ENCODE measurements at places on chromosomes 16 and 17. TPM values are rescaled to one million over a fixed set of nuclear protein-coding genes. Genes with fewer than 3 reads are reported as not detected.
A peak's percentile ranks its signal among the peaks of the same experiment; 100 is the strongest.

DNA sequence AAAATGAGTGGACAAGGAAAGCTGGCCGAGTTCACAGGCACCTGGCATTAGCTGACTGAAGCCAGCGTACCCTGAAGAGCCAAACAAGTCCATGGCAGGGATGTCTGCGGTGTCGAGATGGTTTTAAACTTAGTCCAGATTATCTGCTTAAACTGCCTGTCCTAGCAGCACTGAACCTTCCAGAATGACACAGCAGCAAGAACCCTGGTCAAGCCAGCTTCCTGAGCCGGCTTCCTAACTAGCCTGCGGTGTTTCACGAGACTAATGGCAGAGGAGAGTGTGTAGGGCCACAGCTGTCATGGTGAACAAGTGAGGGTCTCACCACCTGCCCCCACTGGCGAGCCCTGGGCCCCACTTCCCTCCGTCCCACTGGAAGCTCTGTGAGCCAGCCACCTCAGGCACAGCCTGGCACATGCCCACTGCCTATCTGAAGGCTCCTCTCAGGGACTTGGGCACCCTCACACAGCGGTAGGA, 28.8 kb upstream of the MTSS2 start:
- no peak for DNase-seq

GRCh38 chr17:2994441-2994840, 69.0 kb downstream of the OR1D5 start:
- no peak for DNase-seq

DNA sequence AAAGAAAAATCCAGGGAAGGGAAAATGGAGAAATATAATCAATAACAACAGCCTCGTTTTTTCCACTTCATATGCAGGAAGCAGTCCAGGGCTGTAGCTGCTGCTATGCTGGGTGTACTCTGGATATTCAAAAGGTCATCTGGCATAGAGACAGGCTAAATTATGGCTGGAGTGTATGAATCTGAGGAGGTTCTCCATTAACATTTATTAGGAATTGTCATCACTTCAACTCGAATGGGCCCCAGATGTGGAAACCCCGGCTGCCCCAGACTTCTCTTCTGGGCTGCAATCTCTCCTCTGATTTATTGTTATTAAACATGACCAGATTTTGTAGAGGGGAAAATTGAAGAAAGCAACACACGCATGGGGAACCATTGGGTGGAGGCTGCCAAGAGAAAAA, 33.5 kb upstream of the SKAP1 start:
- DNase-seq, result no peak

DNA sequence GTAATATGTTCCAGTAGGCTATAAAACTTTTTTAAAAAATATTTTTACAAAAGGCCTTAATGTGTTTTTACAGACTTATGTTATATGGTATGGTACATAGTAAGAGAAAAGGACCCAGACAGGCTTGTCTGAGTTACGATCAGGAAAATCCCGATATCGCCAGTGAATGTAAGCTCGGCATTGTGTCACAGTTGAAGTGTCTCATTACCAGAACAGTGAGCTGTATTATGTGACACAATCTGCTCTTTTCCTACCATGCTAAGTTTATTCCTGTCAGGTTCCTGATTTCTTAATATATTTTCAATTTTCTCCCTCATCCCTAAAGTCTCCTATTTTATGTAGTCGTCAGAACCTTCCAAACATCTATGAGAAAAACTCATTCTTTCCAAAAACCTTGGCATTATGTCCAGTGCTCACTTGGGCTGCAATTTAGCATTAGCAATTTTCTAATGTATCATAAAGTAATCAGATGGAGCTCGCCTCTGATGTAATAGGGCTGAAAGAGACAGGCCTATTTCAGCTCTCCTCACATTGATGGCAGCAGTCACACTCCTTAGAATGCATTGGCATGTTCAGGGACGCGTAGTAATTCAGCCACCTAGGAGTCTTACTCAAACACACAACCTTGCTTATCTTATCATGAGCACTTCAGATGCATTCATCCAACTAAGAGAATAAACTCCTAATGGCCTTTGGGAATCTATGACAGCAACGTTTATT, 147.6 kb upstream of the NOG start:
- DNase-seq, result no peak

Gene PPP1R27
- not detected for total RNA-seq

DNA sequence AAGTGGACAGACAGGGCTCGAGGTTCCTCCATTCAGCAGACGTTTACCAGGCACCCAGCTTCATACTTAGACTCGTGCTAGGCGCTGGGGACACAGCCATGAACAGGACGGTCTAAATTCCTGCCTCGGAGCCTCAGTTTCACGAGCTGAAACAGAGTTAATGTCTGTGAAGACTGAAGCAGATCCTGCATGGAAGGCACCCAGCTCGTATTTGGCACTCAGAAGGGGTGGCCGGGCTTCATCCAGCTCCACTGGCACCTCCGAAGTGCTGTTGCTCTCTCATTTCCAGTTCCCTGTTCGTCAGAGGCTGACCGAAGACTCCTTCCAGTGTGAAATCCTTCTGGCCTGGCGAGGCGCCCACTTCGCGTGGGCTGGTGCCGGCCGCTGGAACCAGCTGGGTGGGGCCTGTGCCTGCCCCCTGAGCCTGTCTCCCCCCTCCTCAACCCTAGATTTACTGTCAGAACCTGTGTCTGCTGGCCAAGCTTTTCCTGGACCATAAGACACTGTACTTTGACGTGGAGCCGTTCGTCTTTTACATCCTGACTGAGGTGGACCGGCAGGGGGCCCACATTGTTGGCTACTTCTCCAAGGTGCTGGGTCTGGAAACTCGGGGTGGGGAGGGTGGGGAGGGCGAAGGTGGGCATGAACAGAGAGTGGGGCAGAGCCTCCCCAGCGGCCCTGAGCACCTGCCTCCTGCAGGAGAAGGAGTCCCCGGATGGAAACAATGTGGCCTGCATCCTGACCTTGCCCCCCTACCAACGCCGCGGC, 5.8 kb downstream of the PRSS8 start:
- no peak for DNase-seq

- DNase-seq, result no peak
Observed at GRCh38 chr16:10107081-10107480, 75.1 kb downstream of the GRIN2A start.

- DNase-seq, result no peak
Observed at GRCh38 chr16:4377573-4378154, 6.0 kb downstream of the VASN start.

GRCh38 chr16:58197314-58198012, 443 bp downstream of the CSNK2A2 start:
- peak; percentile 25 for DNase-seq

Gene SPNS2
- total RNA-seq, result 1.1 TPM

Gene ZBTB4
- total RNA-seq, result 29.0 TPM

Gene SYT17
- 0.36 TPM for total RNA-seq

- DNase-seq, result no peak
Observed at GRCh38 chr17:79470754-79471153, 140.1 kb downstream of the RBFOX3 start.

Gene CFAP52
- total RNA-seq, result 0.28 TPM

DNA sequence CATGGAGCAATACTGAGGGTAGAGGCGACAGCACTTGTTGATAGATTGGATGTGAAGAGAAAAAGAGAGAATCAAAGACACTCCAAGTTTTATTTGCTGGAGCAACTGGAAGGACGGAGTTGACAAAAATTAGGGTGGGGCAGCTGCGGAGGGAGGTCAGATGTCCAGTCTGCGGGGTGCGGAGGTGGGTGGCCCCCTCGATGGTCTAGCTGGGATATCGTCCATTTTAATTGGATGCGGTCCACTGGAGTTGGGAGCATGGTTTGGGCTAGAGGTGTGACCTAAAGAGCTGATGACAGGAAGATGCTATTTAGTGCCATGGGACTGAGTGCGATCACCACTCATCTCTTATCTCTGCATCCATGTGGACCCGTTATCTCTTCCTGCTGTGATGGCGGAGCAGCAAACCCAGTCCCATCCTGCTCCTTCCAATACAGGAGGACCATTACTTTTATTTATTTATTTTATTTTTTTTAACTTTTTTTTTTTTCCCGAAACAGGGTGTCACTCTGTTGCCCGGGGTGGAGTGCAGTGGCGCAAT, 48.3 kb upstream of the CBX4 start:
- no peak for DNase-seq

DNA sequence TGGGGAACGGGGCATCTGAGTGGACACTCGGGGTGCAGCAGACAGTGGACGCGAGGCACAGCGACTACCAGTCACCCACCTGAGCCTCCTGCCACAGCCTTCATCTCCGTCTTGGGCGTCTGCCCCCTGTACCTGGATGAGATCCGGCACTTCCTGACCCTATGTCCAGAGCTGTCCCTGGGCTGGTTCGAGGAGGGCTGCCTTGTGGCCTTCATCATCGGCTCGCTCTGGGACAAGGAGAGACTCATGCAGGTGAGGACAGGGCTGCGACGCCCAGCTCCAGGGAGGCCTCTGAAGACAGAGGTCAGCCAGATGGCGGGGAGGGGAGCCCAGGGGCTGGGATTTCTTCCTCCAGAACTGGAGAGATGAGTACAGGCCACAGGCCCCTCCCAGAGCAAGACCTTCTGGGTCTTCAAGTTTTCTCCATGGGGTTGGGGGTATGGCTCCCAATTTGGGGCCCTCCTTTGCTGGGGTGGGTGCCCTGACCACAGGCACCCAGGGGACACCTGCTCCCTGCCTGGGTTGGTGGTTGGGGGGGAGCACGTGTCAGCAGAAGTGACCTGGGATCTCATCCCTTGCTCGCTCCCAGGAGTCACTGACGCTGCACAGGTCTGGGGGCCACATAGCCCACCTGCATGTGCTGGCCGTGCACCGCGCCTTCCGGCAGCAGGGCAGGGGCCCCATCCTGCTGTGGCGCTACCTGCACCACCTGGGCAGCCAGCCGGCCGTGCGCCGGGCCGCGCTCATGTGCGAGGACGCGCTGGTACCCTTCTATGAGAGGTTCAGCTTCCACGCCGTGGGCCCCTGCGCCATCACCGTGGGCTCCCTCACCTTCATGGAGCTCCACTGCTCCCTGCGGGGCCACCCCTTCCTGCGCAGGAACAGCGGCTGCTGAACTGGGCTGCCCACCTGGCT, 1.9 kb downstream of the AANAT start:
- no peak for DNase-seq

Gene RIPOR1
- 54.6 TPM for total RNA-seq

DNA sequence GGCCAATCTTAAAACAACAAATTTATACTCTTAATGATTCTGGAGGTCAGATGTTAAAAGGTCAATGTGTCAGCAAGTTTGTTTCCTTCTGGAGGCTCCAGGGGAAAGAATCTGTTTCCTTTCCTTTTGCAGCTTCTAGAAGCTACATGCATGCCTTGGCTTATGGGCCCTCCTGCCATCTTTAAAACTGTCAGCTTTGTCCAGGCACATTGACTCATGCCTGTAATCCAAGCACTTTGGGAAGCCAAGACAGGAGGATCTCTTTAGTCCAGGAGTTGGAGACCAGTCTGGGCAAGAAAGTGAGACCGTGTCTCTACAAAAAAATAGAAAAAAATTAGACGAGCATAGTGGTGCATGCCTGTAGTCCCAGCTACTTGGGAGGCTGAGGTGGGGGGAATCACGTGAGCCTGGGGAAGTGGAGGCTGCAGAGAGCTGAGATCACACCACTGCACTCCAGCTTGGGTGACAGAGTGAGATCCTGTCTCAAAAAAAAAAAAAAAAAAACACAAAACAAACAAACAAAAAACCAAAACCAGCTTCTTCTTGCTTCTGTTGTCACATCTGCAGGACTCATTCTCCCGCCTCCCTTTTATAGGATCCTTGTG, 58.3 kb downstream of the NOS2 start:
- DNase-seq, result no peak

Gene SLC6A2
- total RNA-seq, result not detected

Gene NPIPB13
- total RNA-seq, result 20.4 TPM

DNA sequence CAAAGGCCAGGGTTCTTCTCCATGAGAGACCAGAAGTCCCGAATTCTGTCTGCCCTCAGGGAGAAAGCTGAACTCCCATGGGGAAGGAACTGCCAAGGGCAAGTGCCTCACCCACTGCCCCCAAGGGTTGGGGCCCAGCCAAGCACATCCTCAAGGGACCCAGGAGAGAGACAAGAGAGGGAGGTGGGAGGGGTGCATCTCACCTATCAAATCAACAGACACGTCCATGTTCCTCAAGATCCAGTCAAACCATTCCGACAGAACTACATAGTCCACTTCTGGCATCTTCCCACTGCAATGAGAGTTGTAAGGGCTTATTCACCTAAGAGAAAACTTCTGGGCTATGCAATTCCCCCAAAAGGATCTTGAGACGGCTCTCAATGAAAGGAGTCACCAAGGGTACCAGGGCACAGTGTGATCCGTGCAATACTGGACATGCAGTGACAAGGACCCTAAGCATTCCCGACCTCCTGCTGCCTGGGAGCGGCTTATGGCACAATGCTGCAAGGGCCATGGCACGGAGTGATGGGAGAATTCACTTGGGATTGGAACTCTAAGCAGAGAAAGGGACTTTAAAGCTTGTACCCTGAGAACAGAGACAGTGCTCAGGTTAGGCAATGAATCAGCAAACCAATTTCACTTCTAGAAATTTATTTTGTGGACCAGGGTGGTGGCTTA, 32.2 kb downstream of the TK2 start:
- DNase-seq, result no peak

GRCh38 chr16:52492789-52493357, 54.1 kb downstream of the TOX3 start:
- DNase-seq, result no peak

DNA sequence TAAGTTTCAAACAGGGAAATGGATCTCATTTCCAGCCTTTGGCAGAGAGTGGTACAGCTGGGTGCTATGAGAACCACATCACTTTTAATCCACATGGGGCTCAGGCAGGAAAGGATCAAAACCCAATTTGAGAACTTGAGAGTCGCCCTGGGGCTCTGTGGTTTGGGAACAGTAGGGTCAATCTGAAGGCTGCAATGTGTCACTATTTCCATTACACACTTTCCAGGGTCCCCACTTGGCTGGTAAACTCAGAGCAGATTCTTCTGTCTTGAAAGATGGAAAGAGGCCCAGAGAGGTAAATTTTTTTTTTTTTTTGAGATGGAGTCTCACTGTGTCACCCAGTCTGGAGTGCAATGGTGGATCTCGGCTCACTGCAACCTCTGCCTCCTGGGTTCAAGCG, 6.7 kb upstream of the HIGD1B start:
- DNase-seq, result no peak

- no peak for DNase-seq
Observed at GRCh38 chr17:13500947-13501346, 100.8 kb downstream of the HS3ST3A1 start.

DNA sequence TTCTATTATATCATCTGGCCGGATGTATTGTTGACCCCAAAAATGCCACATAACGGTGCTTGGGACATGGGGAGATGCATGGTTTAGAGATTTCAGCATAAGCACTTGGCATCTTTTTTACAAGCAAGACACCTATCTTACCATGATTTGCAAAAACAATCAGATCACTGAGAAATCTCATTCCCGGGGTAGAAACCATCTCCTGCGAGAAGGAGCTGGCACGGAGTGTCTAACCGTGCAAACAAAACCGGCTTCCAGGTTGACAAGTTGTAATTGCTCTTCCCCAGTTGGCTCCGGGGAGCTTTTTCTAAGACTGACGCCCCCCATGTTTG, 1.0 kb downstream of the SLC16A6 start:
- DNase-seq, result no peak

Gene B3GNT9
- total RNA-seq, result 5.7 TPM

DNA sequence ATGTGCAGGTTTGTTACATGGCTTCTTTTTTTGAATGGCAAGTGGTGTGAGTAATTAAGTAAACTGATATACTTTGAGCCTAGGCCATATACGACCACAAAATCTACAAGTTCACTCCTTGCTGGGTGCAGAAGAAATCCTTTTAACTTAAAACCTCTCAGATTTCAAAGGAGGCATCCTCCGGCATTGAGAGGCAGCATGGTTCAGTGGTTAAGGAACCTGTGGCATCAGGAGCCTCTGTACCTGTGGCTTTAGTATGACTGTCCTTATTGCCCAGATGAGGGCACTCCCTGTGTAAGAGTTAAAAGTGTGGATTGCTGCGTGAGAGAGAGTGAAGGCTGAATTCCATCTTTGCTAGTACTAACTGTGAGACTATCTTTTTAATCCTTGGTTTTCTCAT, 3.3 kb downstream of the NLRP1 start:
- no peak for DNase-seq
